Mammary epithelial cell (primary cell): ENCODE measurements at places on chromosomes 12 and 14. TPM values are rescaled to one million over a fixed set of nuclear protein-coding genes. Genes with fewer than 3 reads are reported as not detected.
A peak's percentile ranks its signal among the peaks of the same experiment; 100 is the strongest.

DNA sequence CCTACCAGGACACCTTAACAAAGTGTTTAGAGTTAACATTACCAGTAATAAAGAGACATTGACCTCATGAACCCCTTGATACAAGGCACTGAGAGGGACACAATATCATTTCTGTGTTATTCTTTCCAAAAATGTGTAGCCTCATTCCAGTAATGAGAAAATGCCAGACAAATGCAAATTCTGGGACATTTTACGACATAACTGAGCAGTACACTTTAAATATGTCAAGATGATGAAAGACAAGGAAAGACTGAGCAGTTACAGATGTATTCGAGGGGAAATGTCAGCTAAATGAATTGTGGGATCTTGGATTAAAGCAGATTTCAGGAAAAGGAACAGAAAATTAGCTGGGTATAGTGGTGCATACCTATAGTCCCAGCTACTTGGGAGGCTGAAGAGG, 255.6 kb downstream of the ERC1 start:
- no peak for DNase-seq

DNA sequence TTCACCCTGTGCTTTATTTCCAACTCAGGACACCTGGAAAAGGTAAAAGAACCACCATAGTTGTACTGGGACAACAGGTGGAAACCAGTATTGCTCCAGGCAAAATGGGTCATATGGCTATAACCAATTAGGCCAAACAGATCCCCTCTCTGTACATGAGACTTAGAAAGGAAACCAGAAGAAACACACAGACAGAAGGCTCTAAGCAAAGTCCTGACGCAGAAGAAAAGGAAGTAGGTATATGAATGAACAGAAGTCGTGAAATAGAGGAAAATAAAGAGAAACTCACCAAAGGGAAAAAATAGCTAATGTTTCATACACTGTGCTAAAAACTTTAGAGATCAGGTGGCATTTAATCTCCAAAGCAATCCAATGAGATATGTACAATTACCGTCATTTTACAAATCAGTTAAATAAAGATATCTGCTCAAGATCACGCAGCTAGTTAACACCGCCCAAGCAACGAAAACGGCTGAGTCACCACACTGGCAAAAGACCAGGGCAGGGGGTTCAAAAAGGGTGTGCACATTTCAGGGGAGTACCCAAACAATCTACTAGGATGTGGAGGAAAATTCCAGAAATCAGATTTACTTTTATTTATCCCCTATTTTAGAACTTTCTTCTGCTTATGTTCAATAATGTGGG, 82.3 kb downstream of the ITPR2 start:
- DNase-seq = no peak

HOTAIR gene
- polyA plus RNA-seq = 0.33 TPM

DNA sequence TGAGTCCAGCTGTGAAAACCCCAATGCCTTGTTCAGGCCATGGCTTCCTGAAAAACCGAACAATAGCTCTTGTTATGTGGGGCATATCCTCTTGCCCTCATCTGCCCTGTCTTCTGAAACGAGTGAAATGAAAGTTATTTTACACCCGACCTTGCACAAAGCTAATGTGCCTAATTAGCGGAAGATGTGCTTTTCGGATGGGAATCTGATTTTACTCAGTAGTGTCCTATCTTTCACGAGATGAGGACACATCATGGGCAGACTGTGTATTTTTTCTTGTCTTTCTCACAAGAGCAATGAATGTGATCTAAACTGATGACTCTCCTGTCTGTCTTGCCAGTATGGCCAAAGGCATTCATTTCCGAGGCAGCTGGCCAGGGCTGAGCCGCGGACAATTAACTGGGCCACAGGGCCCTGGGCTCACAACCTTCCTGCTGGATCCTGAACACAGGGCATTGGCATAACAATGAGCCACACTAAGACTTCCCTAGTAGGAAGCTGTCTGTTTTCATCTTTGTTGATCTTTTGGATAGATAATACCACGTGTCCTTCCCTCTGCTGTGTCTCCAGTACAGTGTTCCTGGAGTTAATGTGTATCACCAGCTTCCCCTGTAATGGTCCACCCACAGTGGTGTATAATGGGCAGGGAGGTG, 86.0 kb upstream of the HIF1A start:
- peak; percentile 50 for DNase-seq

SLCO1A2 gene
- not detected for polyA plus RNA-seq

GRCh38 chr14:94640721-94641631, 28.8 kb downstream of the SERPINA3 start:
- peak; percentile 16 for DNase-seq

DNA sequence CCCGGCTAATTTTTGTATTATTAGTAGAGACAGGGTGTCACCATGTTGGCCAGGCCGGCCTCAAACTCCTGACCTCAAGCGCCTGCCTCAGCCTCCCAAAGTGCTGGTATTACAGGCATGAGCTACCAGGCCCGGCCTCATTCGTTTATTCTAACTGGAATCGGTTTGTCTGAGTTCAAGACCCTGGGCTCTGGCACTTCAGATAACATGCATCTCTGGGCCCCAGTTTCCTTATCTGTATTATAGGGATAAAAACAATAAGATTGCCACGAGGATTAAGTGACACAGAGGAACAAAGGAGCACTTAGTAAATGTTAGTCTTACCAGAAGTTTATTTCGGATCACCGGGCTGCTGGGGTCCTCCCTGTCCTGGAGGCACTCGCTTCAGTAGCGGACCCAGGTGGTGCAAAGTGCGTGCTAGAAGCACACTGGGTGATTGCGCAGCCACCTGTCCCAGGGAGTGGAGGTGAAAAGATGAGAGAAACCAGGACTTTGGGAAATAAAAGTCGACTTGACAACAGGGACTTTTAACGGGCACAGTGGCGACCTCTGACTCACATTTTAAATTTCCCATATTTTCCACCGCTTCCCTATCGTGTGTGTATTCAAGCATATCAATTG, 37.5 kb downstream of the ACACB start:
- DNase-seq = peak; percentile 3

DNA sequence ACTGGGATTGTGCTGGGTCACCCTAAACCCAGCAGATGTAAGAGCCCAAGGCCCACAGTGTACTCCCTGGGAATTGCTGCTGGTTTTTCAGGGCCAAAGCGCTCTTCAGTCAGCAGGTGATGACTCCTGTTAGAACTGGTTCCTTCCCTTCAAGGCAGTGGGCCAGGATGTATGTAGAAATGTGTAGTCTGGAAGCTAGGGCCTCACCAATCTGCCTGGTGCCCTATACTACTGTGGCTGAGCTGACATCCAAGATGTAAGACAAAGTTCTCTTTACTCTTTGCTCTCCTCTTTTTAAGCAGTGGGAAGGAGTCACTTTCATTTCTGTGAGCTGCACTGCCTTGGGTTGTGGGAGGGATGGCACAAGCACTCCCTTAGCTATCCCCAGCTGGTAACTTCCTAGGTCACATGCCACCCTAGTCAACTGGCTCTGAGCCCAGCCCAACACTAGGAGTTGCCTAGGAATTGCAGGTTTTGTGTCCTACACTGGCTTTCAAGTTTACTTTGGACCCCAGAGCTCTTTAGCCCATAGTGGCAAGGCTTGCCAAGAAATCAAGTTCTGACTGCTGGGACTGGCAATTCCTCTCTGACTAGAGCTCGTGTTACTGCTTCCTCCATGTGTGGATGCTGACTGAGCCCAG, 249.2 kb downstream of the C12orf50 start:
- DNase-seq = peak; percentile 8

- no peak for DNase-seq
Observed at GRCh38 chr14:101177301-101177971, 273.9 kb upstream of the RTL1 start.

GRCh38 chr14:105203057-105203531, 22.0 kb upstream of the NUDT14 start:
- DNase-seq = peak; percentile 28

- DNase-seq = no peak
Observed at GRCh38 chr12:94207467-94207848, 59.1 kb downstream of the PLXNC1 start.

LRIG3 gene
- 28.7 TPM for polyA plus RNA-seq

DNA sequence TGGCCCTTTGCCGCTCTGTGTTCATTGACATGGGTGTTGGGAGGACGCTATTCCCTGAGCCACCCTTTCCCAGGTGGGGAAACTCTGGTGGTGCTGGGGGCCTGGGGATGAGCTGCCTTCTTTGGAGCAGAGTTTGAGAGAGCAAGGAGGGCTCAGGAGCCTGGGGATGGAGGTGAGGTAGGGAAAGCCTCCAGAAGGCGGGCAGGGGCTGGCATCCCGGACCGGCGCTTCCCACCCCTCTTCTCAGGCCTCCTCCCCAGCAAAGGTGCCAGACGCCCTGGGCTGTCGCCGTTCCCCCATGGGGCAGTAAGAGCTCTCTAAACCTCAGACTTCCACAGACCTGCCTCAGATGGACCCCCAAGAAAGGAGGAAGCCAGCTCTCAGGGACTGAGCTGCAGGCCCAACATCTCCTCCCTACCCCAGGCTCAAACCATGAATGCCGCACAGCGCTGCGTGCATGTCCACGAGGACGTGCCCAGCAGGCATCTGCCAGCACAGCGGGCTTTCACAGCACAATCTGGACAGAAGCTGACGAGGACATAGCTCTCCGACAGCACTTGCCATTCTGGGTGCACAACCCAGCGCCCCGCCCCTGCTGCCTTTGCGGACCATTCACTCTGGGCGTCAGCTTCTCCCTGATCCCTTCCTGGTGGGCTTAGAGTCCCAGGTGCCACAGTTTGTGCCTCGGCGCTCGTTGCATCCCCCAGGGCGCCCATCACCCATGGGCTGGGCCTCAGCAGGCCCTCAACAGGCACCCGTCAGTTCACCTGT, 14.9 kb upstream of the TTC7B start:
- DNase-seq = no peak

SERPINA9 gene
- 0.08 TPM for polyA plus RNA-seq

KCNJ8 gene
- not detected for polyA plus RNA-seq

TMEM30B gene
- 20.1 TPM for polyA plus RNA-seq

NXPH4 gene
- 0.51 TPM for polyA plus RNA-seq

BATF gene
- not detected for polyA plus RNA-seq

GRCh38 chr12:101117842-101118241, 92.2 kb downstream of the SLC5A8 start:
- no peak for DNase-seq

DNA sequence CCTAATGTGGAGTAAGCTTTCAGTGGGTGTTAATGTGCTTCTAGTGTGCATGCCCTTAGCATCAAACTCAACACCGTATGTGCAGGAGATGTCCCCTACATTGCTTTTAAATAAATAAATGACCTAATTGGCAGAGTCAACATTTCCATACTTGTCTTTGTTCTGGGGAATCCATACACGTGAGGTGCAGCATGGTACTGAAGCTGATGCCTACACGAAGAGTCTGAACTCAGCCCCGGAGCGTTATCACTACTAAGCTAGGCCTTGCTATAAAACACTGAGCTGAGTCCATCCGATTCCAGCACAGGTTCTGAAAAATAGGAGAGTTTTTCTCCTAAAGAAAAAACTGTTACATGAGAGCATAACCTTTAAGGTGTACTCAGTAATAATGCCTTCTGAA, 125.0 kb upstream of the DYRK2 start:
- no peak for DNase-seq

GRCh38 chr14:94174604-94175010, 485 bp downstream of the PPP4R4 start:
- DNase-seq = no peak

OR4K1 gene
- not detected for polyA plus RNA-seq

GRCh38 chr14:30982533-30982932, 42.9 kb upstream of the AP4S1 start:
- DNase-seq = no peak

SLC25A47 gene
- polyA plus RNA-seq = not detected

C12orf50 gene
- not detected for polyA plus RNA-seq

SPSB2 gene
- 2.9 TPM for polyA plus RNA-seq

ITGB7 gene
- polyA plus RNA-seq = 0.33 TPM

PKP2 gene
- 35.8 TPM for polyA plus RNA-seq

TPH2 gene
- not detected for polyA plus RNA-seq

DNA sequence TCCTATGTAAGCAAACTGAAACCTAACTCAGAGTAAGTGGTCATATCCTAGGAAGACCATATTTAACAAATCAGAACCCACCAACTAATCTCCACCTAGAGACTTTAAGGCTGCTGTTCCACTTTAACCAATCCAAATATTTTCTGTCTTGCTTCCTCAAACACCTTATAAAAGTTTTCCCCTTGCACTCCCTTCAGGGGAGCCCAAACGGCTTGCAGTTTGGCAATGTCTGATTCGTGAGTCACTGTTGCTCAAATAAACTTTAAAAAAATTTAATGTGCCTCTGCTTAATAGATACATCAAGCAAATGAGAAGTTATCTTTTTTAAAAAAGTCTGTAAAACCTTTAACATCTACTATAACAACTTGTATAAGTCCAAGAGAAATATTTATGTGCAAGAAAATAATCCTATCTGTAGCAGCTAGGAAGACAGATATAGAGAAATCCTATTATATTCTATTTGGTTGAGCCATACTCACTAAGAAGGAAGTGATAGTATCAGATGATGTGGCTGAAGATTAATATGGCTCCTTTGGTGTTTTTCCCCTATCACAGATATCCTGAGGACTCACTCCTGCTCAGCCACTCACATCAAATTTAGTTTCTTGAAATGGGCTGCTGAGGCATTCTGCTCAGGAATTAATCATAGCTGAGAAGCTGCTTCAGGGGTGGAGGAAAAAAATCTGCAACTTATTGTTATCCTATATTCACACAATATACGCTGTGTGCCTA, 65.1 kb upstream of the DUSP6 start:
- peak; percentile 38 for DNase-seq

GRCh38 chr12:112480931-112481330, 62.2 kb downstream of the PTPN11 start:
- no peak for DNase-seq

- DNase-seq = peak; percentile 28
Observed at GRCh38 chr12:64634508-64635092, 24.3 kb downstream of the RASSF3 start.

DNA sequence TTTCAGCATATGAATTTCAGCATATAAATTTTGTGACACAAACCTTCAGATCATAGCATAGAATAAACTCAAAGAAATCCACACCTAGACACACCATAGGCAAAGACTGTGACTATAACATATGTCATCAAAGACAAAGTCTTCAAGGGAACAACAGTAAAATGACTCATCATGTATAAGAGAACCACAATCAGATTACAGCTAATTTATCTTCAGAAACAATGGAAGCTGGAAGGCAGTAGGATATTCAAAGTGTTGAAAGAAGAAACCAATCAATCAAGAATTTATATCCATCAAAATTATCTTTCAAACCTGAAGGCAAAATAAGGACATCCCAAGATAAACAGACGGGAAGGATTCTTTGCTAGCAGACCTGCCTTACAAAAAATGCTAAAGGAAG, 29.0 kb downstream of the DLK1 start:
- DNase-seq = peak; percentile 67

GRCh38 chr14:91793704-91794103, 61.8 kb upstream of the CATSPERB start:
- no peak for DNase-seq

DNA sequence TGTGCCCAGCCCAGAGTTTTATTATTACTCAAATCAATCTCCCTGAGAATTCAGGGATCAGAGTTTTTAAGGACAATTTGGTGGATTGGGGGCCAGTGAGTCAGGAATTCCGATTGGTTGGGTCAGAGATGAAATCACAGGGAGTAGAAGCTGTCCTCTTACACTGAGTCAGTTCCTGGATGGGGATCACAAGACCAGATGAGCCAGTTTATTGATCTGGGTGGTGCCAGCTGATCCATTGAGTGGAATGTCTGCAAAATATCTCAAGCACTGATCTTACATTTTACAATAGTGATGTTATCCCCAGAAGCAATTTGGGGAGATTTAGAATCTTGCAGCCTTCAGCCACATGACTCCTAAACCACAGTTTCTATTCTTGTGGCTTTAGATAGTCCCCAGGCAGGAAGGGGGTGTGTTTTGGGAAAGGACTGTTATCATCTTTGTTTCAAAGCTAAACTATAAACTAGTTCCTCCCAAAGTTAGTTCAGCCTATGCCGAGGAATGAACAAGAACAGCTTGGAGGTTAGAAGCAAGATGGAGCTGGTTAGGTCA, 89.1 kb upstream of the CNOT2 start:
- peak; percentile 59 for DNase-seq
